ENCODE measurements at places on chromosomes 7 and 10.

DNA sequence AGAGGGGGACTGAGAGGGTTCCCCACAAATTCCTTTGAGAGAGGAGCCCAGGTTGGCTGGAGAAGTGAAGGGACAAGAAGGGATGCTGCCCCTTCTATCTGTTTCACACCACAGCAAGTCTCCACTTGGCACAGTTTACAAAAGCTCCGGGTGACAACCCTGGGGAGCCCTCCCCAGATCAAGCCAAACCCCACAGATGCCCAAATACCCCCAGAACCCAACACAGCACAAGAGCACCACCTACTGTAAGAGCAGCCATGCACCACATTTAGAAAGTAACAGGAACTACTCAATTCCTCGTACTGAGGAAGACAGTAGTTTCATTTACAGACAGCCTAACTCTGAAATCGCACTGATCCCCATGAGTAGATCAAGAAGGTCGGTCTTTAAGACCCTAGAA lies 67.8 kb upstream of the ATP6V0A4 start:
- no peak for DNase-seq

GRCh38 chr10:97454330-97455036 lies 8.5 kb downstream of the ZDHHC16 start:
- DNase-seq = no peak

DNA sequence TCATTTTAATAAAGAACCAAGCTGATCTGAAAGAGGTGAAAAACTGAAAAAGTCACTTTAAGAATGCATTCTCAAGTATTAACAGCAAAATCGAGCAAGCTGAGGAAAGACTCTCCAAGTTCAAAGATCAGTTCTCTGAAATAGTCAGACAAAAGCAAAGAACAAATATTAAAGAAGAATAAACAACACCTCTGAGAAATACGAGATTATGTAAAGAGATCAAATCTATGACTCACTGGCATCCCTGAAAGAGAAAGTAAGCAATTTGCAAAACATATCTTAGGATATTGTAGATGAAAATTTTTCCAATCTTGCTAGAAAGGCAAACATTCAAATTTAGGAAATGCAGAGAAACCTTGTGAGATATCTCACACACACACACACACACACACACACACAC lies 138.4 kb upstream of the HGF start:
- no peak for DNase-seq

DNA sequence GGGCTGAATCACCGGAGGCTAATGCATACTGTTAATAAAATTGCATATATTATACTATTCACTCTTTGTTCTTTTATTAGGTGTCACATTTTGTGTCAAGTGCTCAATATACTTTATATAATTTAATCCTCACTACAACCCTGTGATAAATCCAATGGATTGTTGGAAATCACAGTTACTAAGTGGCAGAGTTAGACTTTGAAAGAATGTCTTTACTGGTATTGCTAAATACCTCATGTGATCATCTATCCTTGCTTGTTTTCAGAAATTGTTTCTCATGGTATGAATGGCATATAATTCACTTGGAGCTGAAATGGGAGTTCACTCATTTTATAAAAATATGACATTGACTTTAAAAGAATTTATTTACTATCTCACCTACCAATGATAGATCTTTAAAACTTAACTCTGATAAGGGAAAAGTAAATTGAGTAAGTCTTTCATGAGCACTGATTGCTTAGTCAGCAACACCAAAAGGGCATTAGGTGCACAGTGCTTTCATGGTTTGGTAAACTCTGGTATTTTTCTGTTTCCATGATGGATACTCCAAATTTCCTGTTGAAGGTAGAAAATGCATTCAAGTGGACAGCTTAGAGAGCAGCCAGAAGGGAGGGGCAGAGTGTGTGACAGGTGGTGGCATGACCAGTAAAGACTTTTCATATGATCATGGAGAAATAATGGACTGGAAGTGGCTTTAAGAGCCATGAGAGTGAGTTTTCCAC lies 22.6 kb downstream of the ENKUR start:
- peak; percentile 58 for DNase-seq
